Amniotic stem cell (primary cell): ENCODE measurements at places on chromosomes 16 and 17.

DNA sequence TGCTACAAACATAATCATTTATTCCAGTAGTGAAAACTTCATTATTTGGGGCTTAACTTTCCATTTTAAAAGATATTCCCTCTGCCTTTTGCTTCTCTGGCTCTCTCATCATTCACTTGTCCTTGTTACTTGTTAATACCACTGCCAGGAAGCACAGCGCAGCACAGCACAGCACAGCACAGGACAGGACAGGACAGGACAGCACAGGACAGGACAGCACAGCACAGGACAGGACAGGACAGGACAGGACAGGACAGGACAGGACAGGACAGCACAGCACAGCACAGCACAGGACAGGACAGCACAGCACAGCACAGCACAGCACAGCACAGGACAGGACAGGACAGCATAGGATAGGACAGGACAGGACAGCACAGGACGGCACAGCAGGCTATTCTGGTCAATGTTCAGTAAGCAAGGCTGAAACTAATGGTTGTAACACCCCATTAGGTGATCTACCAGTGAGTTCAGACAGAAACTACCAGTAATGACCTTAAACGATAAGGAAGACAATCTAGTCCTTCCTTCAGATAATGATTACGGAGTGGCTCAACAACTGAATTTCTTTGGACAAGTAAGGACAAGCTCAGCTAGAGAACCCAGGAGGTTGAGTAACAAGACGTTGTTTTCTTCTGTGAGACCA is 31.9 kb downstream of the COG1 start:
- no peak for DNase-seq

- DNase-seq, result no peak
These were observed 38.1 kb upstream of the NLK start for GRCh38 chr17:28004344-28004743.

DNA sequence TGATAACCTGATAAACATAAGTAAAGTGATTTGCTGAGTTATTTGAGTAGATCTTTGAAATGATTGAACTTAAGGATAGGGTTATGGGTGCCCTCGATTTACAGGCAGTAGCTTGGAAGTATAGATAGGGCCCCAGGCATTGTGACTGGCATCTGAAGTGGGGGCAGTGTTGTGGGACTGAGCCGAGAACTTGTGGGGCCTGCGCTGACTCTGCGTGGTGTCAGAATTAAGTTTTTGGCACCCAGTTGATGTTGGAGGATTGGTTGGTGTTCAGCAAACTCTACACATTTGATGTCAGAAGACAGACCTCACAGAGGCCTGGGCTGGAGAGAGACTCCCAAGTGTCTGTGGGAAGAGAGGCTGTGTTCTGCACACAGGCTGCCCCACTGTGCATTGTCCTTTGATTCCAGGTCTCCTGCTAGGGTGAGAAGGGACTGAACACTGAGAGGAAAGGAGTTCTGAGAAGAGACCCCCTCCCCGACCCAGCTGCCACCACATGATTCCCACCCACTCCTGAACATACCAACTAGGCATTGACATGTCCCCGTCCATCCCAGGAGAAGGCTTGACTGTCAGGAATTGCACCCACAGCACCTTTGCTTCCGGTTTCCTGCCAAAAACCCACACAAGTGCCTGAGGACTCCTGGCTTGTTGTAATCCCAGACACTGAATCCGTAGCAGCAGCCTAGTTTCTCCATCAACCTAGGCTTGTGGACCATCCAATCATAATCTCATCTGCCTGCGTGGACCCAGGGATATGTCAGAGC is 4.5 kb downstream of the ZNF267 start:
- no peak for DNase-seq

DNA sequence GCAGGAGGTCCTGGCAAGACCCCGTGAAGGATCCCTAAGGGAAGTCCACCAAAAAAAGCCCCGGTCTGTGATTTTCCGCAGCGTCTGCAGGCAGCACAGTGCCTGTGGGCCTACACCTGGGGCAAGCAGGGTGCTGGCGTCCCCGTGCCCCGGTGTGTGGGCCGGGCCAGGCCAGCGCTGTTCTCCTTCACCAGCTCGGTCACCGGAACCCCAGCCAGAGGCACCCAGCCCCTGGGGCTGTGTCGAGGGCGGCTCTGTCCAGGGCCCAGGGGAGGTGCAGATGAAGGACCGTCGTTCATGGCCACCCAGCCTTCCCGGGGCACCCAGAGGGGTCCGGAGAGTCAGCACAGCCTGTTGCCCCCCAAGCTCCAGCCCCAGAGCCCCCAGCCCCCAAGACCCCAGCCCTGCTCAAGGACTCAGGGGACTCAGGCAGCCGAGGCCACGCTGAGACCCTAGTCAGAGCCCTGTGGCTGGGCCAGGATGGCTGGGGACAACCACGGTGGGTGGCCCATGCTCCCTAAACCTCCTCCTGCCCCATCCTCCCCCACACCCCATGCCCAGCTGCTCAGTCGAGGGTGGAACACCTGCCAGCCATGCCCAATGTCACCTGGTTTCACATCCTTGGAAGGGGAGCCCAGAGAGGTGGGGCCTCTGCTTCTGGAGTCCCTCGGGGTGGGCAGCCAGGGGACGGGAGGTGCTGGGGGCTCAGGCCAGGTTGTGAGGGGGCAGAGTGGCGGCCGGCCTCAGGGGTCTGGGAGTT is 5.7 kb upstream of the C1QTNF8 start:
- no peak for DNase-seq

GRCh38 chr16:58317608-58318152 is 22.9 kb upstream of the PRSS54 start:
- DNase-seq, result no peak

- no peak for DNase-seq
These were observed 1.2 kb downstream of the G6PC3 start for GRCh38 chr17:44071772-44072171.

DNA sequence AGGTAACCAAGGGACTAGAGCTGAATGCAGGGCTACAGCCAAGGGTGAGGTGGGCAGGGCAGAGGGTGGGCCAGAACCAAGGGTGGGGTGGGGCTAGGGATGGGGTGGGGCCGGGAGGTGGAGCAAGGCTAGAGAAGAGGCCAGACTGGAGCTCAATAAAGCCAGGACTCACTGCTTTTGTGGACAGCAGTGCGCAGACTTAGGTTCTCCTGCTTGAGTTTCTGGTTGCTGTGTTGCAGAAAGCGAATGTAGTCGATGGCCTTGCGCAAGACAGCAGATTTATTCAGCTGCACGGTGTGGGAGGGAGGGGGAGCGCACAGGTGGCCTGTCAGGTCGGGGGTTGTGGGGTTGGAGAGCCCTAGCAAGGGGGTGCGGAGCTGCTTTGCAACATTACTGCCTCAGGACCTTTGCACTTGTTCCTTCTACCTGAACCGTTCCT is 18.7 kb downstream of the SREBF1 start:
- no peak for DNase-seq

DNA sequence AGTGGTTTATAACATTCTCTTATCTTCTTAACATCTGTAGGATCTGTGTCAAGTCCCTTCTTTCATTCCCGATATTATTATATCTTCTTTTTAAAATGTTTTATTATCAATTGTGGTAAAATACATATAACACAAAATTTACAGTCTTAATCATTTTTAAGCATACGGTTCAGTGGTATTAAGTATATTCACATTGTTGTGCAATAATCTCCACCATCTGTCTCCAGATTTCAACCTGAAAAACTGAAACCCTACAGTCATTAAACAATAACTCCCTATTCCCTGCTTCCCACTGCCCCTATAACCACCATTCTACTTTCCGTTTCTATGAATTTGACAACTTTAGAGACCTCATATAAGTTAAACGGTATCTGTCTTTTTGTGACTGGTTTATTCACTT is 45.5 kb downstream of the CEP112 start:
- no peak for DNase-seq

DNA sequence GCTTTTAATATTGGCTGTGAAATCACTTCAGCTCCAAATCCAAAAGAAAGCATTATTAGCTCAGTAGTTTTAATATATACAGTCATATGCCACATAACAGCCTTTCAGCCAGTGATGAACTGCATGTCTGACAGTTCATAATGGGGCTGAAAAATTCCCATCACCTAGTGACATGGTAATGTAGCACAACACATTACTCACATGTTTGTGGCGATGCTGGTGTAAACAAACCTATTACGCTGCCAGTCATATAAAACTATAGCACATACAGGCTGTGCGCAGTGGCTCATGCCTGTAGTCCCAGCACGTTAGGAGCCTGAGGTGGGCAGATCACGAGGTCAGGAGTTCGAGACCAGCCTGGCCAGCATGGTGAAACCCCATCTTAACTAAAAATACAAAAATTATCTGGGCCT is 92.2 kb downstream of the TUBD1 start:
- no peak for DNase-seq

- no peak for DNase-seq
These were observed 28.6 kb upstream of the XYLT1 start for GRCh38 chr16:17499223-17499902.

- peak; percentile 75 for DNase-seq
These were observed 415 bp upstream of the FOXF1 start for GRCh38 chr16:86509759-86510464.

DNA sequence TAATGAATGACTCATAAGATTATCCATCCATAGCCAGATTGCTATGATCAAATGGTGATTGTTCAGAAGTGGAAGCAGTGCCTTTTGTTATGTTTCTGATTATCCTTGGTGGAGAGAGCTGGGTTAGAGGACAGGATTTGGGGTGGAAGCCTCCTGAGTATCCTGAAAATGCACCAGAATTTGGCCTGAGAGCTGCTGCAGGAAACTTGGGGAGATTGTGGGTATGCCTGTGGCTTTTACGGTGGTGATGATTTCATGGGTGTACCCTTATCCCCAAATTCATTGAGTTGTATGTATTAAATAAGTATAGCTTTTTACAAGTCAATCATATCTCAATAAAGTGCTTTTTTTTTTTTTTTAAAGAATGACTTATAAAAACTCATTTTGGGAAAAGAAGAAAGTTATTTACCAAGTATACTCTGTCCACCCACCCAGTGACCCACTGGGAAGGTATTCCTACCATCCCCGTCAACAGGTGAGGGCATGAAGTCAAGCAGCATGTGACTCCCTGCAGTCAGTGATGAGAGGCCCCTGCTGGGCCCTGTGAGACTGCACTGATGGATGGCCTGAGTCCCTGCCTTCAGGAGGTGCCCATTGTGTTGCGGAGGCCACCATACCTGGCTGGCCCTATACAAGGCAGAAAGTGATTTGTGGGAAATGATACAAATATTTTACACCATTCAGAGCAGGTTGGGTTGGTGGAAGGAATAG is 28.4 kb downstream of the NKD1 start:
- no peak for DNase-seq

DNA sequence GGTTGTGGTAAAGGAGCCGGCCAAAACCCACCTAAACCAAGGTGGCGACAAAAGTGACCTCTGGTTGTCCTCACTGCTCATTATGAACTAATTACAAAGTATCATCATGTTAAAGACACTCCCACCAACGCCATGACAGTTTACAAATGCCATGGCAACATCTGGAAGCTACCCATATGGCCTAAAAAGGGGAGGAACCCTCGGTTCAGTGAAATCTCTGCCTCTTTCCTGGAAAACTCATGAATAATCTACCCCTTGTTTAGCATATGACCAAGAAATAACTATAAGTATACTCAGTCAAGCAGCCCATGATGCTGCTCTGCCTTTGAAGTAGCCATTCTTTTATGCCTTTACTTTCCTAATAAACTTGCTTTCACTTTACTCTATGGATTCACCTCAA is 72.2 kb downstream of the CYLD start:
- DNase-seq, result no peak

DNA sequence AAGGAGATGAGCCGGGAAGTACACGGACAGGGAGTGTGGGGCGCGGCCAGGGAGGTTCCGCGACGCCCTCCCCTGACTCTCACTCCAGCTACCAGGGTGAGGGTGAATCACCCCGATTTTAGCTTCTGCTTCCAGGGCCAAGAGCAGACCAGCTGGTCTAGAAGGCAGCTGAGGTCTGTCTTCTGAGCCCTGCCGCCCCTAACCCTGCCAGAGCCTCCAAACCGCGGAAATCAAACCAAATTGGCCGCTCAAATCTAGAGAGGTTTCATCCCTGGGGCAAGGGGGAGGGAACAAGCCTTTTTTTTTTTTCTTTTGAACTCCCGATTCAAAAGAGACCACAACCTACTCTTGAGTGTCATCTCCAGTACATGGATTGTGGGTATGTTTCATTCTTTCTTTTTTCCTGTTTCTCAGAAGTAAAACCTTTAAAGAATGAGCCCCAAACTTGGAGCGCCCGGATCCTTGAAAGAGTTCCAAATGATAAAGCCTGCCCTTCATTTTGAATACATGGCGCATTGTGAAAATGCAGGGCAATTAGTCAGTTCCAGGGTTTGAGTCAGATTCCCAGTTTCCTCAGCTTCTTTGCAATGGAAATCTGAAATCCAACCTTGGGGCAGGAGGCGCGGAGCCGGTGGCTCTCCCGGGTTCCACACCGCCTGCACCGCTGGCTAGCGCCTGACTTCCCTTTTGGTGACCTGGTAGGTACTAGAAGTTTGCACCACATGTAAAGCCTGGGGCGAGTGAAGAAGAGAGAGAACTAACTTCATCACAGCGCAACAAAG is 16.5 kb upstream of the ZFHX3 start:
- DNase-seq, result no peak

GRCh38 chr17:37673386-37673785 is 30.1 kb upstream of the DDX52 start:
- no peak for DNase-seq

DNA sequence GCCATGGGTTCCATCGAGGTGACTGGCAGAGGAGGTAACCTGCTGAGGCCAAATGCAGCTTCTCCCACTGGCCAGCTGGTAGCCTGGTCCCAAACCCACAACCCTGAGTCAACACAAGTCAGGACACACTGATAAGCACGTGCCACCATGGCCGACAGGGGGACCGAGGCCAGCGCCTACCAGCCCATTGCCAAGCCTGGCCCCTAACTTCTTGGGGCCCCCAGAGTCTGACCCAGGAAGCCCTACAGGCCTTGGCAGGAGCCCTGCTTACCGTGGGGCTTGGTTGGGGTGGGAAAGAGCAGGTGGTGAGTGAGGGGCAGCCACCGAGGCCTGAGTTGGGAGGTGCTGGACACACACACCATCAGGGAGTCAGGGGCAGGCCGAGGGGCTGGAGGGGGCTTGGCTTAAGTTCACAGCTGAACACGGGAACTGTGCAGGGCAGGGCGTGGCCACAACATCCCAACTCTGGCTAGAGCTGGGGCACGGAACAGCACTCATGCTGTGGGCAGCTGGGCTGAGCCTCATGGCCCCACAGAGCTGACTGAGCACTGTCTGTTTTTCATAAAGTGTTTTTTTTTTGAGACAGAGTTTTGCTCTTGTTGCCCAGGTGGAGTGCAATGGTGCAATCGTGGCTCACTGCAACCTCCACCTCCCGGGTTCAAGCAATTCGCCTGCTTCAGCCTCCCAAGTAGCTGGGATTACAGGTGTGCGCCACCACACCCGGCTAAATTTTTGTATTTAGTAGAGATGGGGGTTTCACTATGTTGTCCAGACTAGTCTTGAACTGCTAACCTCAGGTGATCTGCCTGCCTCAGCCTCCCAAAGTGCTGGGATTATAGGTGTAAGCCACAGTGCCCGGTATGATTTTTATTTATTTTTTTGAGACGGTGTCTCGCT is 5.5 kb downstream of the MRPL28 start:
- DNase-seq, result no peak
